NCI-H187 treated with DMSO at 0.1 percent for 48 hours (cell line): ENCODE measurements at places on chromosomes 6 and 20.

- no peak for DNase-seq
Observed at GRCh38 chr6:145380186-145380585, 355.1 kb downstream of the EPM2A start.

DNA sequence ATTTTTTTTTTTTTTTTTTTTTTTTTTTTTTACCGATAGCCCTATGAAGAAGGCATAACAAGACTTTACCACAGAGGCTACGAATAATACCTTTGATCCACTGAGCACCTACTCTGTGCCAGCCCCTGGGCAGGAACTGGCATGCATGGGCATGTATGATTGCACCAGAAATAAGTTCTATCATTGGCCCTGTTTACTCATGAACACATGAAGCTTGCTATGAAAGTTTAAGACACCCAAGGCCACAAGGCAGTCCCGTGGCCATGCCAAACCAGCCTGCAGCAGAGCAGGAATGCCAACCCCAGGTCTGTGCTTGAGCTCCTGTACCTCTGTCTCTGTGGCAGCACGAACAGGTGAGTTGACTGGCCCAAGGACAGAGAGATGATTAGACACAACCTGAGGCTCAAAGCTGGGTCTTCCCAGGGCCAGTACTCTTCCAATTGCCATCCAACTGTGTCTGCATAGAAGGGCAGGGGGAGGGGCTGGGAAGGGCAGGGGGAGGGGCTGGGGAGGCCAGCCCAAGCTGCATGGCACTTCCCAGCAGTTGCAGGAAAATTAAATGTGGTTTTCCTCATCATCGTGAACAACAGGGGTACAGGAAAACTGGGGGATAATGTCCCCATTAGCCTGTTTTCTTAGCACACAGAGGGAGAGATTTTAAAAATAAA is 63.5 kb downstream of the LRFN2 start:
- no peak for DNase-seq

GRCh38 chr6:16274483-16274882 is 36.1 kb downstream of the GMPR start:
- no peak for DNase-seq

DNA sequence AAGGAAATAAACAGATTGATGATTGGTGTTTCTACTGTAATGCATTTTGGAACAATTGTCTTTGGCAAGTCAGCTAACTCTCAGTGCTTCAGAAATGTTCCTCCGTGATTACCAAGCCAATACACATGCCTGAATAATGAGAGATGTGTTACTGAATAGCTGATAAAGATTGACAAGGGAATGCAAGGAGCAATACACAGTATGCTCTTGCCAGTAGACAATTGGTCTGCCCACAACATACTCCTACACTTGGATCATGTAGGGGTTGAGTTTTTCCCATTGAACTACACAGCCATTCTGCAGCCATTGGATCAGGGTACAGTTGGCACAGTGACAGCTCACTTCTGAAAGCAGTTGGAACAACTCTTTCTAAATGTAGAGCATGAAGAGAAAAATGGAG is 5.6 kb upstream of the GJB7 start:
- no peak for DNase-seq

DNA sequence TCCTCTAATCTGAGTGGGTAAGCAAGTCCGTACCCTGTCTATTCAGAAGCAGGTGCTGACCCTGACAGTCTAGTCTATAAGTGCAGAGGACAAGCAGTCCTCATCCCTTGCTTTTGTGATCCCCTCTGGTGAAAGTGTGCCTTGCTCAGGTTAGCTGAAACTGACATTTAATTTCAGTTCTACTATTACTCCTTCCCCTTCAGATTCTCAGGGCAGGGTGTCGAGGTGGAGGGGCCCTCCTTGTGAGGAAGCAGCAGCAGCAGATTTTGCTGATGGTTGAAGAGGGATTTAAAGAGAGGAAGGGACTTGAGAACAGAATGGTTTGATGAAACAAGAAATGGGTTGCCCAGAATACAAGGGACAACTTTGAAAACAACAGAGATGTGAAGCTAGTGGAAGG is 309.3 kb downstream of the CLIC5 start:
- DNase-seq: no peak

DNA sequence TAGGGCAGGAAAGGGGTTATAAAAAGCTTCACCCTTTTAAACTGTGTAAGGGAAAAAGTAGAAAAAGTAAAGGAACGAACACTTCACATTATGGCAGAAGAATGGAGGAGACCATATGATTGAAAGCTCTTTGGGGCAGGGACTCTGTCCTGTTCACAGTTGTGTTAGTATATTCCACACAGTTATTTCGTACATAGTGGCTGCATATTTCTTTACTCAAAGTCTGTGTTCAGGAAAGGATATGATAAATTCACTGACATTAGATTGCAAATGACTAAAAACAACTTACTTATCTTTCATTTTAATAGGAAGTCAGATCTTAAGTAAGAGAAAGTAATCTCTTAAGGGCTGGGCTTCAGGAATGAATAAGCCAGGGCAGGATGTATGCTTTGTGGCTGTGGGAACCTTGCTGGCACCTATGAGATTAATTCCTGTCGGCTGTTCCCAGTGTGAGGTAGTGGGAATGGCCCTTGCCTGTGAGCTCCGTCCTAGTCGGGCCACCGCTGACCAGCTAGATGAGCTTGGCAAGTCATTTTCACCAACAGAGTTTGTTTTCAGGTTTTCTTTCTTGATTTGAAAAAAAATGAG is 11.2 kb downstream of the PPP1R14C start:
- no peak for DNase-seq

- DNase-seq: no peak
Observed at GRCh38 chr6:144847916-144848315, 562.8 kb downstream of the UTRN start.

- DNase-seq: no peak
Observed at GRCh38 chr20:38165089-38165965, at the start of gene TGM2. Gene TGM2 (minus strand): TSS chr20:38165270. CDS start chr20:38165198, 72 bp downstream.

- DNase-seq: no peak
Observed at GRCh38 chr20:38880952-38881735, 45.1 kb upstream of the FAM83D start.

DNA sequence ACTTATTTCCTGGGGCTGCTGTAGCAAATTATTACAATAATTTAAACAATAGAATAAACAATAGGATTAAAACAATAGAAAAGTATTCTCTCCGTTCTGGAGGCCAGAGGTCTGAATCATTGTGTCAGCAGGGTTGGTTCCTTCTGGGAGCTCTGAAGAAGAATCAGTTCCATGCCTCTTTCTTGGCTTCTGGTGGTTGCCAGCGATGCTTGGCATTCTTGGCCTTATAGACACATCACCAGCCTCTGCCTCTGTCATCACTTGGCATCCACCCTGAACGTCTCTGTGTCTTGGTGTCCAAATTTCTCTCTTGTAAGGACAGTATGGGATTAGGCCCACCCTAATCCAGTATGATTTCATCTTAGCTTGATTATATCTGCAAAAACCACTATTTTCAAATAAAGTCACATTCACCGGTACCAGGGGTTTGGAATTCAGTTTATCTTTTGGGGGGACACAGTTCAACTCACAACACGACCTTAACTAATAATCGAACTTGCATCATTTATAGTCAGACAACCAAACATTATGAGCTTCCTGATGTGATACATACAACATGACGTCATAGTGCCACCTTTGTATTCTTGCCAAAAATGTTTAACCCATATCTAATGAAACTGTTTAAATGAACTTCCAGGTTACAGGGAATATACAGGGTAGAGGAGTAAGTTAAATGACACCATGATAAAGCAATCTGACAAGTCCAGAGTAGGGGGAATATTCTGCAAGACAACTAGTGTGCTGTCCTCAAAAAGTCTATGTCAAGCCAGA is 84.7 kb upstream of the RNF24 start:
- DNase-seq: no peak

- DNase-seq: no peak
Observed at GRCh38 chr6:2818593-2818992, 23.1 kb downstream of the SERPINB1 start.

DNA sequence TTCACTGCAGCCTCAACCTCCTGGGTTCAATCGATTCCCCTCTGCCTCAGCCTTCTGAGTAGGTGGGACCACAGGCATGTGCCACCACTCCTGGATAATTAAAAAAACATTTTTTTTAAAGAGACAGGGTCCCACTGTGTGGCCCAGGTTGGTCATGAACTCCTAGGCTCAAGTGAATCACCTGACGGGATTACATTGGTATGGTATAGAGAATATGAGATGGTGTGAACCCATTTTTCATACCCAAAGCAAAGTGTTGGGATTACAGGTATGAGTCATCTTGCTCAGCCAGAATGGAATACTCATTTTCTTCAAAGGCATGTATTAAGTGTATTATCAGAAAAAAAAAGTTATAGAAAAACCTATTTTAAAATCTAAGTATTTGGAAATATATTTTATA is 114.2 kb downstream of the AHI1 start:
- no peak for DNase-seq

- no peak for DNase-seq
Observed at GRCh38 chr6:40307712-40308111, 279.5 kb downstream of the LRFN2 start.

- no peak for DNase-seq
Observed at GRCh38 chr6:38805692-38806091, 90.6 kb downstream of the DNAH8 start.

DNA sequence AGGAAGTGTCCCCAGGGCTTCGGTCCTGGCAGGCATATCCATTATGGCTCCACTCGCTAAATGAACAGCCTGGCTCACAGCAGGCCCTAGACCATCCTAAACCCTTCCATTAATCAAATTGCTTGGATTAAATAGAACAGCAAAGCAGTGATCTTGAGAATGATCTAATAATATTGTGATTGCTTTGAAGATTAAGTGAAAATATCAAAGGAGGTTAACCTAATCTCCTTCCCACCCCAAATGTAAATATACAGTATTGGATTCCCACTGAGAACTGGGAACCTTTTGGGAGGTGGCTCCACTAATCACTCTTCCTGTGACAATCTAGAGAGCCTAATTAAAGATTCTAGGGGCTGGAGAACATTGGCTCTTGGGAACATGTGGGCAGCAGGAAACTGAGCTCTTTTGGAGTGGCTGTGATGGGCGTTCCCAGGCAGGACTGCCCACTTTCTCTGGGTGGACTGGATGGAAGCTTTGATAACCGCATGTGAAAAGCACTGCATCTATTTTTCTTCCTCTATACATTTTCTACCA is 68.3 kb upstream of the FRMD1 start:
- DNase-seq: peak; percentile 74

DNA sequence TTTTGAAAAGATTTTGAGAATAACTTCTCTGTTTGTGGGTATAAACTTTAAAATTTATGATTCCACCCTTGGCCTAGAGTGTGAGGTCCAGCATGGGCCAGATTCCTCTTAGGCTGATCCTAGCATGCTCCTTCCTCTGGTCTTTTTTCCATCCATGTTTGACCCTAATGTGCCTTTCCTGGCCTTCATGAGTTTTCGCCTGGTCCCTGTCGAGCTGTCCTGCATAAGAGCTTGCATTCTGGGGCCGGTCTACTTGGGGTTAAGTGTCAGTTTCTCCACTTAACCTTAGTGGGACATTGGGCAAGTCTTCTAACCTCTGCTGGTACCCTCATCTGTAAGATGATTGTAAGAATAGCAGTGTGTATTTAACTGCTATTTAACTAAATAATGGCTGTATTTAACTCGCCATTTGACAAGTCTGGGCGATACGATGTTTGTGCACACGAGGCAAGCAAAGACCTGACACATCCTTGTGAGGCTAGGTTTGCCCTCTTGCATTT is 40.7 kb upstream of the TAGAP start:
- no peak for DNase-seq

DNA sequence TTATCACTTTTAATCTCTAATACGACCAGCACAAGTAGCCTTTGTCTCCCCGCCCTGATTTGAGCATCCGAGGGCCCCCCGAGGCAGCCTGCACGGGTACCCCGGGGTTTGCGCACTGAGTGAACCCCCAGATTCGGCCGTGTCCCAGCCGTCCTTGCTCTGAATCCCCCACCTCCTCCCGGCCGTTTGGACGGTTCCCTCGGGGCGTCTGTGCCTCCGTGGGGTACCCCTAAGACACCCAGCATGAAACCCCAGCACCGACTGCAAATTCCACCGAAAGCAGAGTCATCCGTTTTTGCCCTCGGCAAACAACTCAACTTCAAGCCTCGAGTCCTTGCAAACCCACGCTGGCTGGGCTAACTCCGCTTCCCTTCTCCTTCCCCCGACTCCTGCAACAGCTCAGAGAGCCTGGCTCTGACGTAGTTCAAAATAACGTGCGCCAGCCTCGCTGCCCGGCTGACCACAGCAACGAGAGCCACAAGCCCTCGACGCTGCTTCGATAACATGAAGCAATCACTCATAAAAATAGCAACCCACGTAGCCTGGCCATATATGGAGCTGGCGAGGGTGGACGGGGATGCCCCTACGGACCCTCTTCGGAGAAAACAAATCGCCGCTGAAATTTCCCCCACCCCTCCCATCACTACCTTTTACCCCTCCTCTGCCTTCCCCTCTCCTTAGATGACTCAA is 764 bp upstream of the SNAP25 start:
- no peak for DNase-seq

GRCh38 chr6:43900560-43900915 is 130.5 kb downstream of the VEGFA start:
- DNase-seq: no peak

GRCh38 chr20:56506103-56506502 is 18.4 kb upstream of the FAM209A start:
- DNase-seq: no peak

DNA sequence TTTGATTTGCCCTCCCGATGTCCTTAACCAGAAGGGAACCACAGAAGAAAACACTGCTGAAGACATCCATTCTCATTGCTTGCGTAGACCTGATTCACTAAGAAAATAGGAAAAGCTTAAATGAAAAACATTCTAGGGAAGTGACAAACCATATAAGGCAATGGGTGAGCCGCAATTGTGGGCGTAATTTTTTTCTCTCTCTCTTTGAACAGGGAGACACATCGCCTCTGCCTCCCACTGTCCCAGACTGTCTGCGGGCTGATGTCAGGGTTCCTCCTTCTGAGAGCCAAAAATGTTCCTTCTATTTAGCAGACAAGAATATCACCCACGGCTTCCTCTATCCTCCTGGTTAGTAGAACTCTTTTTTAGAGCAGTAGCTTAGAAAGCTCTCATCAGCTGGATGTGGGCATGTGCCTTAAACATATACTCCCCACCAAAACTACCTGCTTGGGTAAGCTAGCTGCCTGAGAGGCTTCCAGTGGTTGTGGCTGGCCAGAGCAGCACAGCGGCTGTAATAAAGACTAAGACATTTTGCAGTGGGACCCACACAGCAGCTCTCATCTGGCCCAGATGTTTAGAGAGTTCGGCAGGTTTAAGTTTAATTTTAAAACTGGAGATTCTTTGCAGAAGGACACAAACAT is 22.7 kb upstream of the CTAGE9 start:
- no peak for DNase-seq

- no peak for DNase-seq
Observed at GRCh38 chr20:53652859-53653517, 59.3 kb upstream of the ZNF217 start.

- no peak for DNase-seq
Observed at GRCh38 chr6:121828146-121828886, 392.9 kb downstream of the GJA1 start.

GRCh38 chr6:12173661-12174060 is 116.5 kb upstream of the EDN1 start:
- DNase-seq: no peak

GRCh38 chr6:113954653-113955052 is 16.3 kb downstream of the HDAC2 start:
- DNase-seq: no peak

- no peak for DNase-seq
Observed at GRCh38 chr6:130788954-130789353, 38.3 kb upstream of the SMLR1 start.
